ENCODE measurements at places on chromosomes 5 and 9. TPM values are rescaled to one million over a fixed set of nuclear protein-coding genes. Genes with fewer than 3 reads are reported as not detected.

The GABRA1 gene
- not detected for total RNA-seq

The MTX3 gene
- total RNA-seq = 20.1 TPM

The MCIDAS gene
- total RNA-seq = not detected

The ATP10B gene
- total RNA-seq = 45.9 TPM

The SLC34A3 gene
- total RNA-seq = not detected

The DMXL1 gene
- 59.1 TPM for total RNA-seq

The HOMER1 gene
- total RNA-seq = 5.7 TPM

The KIF12 gene
- not detected for total RNA-seq

The ACTBL2 gene
- not detected for total RNA-seq

The RIGI gene
- 9.2 TPM for total RNA-seq

The CYLC2 gene
- total RNA-seq = not detected

The IFNB1 gene
- not detected for total RNA-seq

The OR4F3 gene
- total RNA-seq = 0.59 TPM

The ANKRD18A gene
- 1.8 TPM for total RNA-seq

The LRRC70 gene
- total RNA-seq = 4.8 TPM

The HACD4 gene
- total RNA-seq = 4.4 TPM
